Islet precursor cell (in vitro differentiated cells): ENCODE measurements at places on chromosomes 16 and 17.
A peak's percentile ranks its signal among the peaks of the same experiment; 100 is the strongest.

DNA sequence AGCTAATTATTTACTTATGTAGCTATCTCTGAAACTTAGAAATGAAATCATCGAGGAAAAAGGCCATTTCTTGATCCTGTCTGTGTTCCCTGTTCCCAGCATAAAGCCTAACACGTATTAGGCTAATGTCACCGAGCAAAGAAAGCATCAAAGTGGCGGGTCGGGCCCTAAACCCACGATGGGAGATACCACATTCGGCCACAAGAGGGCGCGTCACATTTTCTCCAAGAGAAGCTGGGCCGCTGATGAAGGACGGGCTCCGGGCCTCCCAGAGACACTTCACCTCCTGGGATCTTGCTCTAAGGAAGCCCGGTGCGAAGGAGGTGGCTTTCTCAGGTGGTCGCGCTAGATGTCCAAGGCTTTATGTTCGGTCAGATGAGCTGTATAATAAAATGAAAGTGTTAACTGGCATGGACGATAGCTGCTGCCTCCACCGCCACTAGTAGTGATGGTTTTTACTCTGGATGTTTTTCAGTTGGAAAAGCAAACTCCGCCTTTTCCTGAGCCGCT, 853 bp upstream of the PDK2 start:
- peak; percentile 94 for DNase-seq

GRCh38 chr16:28146536-28146935, 65.2 kb downstream of the XPO6 start:
- no peak for DNase-seq

DNA sequence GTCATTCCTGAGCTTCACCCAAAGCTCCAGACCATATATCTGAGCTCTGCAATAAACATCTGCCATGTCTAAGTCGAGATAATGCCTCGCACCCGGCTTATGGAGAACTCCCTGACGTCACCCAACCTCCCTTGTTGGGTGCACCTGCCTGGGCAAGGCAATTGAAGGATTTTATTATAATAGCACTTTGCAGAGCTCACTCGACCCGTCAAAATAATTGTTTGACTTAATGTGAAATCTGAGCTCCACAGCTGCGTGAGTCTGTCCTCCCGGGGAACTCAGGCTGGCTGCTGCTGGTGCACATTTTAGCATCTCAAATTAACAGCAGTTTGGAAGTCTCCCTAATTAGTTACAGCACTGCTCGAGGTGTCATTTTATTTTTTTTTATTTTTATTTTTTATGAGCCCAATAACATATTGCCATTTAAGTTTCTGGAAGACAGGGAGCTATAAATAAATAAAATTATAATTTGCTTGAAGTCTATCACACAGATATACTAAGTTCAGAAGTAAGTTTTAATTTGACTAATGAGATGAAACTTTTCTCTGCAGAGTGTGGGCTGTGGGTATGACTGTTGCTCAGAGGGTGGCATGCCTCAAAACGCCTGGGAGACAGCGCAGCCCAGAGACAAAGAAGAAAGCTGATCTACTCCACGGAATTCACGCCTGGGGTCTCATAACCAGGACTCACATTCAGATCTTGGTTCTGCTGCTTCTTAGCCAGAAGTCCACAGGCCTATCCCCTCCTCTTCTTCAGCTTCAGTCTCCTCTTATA, 401.4 kb upstream of the C16orf82 start:
- no peak for DNase-seq

DNA sequence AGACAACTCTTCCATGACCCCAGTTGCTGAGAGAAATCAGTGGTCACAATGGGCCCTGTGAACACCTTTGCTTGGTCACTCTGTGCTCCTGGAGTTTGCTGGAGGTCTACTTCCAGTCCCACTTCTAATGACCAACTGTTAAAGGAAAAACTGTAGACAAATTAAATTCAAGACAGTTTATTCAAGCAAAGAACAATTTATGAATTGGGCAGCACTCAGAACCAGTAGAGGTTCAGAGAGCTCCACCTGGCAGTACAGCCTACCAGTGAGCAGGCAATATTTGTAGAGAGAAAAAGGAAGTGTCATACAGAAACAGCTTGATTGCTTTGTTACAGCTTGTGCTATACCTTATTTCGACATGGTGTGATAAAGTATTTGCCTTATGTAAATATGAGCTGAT, 116.5 kb downstream of the HS3ST3B1 start:
- no peak for DNase-seq

DNA sequence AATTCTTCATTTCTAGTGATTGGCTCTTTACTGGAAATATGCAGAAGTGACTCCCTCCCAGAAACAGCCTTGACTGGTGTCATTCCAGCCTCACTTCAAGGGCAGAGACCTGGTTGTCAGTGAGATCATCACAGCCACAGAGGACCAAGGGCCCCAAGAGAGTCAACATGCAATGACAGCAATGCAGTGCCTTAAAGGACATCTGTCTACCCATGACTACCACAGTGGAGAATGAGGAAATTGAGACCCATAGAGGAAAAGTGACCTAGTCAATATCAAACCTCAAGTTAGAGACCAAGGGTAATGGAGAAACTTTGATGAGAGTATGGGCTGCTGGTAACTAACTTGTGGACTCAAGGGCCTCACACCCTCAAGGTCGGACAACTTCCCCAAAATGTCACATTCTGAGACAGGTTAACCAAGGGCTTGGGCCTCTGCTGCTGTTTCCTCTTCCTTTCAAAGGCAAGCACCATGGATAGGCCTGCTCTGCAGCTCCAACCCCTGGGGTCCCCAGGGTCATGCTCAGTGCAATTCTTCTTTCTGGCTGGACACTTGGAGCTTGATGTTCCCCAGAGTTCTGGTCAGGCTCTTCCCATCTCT, 11.3 kb downstream of the NOG start:
- no peak for DNase-seq

- peak; percentile 92 for DNase-seq
These were observed 11.4 kb downstream of the CTNS start for GRCh38 chr17:3647769-3648555.

- peak; percentile 57 for DNase-seq
These were observed 80.8 kb upstream of the RNU2-1 start for GRCh38 chr17:43314611-43315011.

GRCh38 chr16:89005201-89006035, 28.4 kb upstream of the CBFA2T3 start:
- DNase-seq, result no peak

DNA sequence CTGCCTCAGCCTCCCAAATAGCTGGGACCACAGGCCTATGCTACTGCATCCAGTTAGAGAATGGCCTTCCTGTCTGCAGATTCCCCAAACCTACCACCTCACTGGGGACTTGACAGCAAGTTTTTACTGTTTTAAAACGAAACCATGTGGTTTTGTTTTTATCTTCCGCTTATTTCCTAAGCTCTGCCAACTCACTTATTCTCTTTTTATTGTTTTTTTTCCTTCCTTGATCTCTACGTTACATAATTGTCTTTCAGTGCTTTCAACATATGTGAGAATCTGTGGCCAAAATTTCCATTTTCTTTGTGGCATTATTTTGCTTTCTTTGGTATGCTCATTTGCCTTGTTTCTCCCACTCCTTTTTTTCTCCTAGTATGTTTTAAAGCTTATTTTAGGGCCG, 14.6 kb upstream of the SLC38A7 start:
- no peak for DNase-seq

- DNase-seq, result peak; percentile 88
These were observed 377.0 kb upstream of the TNRC6C start for GRCh38 chr17:77581480-77581879.

- peak; percentile 81 for DNase-seq
These were observed 14.5 kb downstream of the GLIS2 start for GRCh38 chr16:4330277-4330874.

DNA sequence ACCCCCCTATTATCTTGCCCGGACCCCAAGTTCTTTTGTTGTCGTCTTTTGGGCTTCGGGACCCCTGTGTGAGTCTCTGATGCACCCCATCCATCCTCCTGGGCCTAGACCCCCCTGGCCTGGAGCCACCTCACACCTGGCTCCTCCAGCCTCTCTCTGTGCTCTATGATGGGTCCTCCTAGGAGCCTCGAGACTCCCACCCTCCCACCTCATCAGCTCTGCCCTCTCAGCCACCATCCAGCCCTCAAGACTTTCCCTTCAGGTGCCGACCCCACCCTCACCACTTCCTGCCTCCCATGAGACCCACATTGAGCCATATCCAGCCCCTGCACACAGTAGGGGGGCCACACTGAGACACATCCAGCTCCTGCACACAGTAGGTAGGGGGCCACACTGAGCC, 8.7 kb upstream of the ATP2A3 start:
- no peak for DNase-seq

DNA sequence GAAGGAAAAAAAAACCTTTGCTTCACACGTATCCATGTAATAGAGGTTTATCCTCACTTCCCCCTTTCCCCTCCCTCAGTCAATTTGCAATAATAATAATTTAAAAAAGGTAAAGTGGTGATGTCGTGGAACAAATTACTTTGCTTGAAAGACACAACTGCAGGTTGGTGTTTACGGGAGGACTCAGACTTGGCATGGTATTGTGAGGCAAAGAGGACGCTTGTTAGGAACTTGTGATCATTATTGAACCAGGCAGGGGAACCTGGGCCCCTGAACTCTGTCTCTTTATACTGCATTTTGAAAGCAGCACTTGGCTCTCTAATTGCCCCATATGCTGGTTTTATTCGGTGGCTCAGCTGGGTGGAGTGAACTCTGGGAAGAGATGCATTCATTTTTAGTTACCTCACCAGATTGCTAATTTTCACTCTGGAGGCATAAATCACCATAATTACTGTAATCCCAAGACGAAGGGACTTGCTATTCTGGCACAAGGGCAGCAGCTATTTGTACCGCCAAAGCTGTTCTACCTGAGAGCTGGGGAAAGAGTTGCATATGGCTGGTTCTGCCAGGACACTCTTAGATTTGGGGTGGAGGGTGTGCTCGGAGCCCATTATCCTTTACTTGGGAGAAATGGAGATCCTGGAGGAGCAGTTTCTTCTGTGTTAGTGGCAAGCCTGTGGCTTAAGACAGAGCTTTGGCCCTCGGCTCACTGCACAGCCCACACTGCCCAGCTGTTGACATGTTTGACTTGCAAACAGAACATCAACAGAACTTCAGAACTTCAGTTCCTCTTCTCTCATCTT, 5.7 kb upstream of the DHX8 start:
- no peak for DNase-seq
